ENCODE measurements at places on chromosomes 12 and 14.

DNA sequence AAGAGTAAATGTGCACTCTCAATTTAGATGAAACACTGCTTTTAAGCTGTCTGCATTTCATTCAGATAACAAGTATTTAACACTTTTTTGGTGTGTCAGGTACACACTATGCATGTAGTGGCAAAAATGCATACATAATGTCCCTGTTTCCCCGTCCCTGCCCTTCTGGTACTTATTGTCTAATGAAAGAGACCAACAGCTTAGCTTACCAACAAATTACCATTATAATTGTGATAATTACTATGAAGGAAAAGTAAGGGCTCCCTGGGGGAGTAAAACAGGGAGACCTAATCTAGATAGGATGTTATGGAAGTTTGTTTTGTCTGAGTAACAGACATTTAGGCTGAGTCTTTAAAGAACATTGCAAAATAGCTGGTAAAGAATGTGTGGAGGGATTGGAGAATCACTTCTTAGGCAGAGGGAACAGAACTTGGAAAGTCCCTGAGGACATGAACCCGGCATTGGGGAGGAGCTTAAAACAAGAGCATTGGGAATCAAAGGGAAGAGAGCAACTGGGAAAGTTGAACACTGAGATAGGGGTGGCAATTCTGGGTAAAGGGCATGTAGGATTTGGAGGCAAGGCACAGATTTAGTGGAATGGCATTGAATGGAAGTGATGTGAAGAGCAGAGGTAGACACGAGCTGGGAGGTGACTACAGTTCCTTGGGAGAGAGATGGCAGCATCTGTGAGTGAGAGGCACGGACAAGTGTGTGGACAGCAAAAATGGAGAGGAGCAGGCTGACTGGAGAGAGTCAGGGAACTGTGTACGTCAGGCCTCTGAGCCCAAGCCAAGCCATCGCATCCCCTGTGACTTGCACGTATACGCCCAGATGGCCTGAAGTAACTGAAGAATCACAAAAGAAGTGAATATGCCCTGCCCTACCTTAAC is 181.6 kb downstream of the GRIP1 start:
- DNase-seq: peak; percentile 67

DNA sequence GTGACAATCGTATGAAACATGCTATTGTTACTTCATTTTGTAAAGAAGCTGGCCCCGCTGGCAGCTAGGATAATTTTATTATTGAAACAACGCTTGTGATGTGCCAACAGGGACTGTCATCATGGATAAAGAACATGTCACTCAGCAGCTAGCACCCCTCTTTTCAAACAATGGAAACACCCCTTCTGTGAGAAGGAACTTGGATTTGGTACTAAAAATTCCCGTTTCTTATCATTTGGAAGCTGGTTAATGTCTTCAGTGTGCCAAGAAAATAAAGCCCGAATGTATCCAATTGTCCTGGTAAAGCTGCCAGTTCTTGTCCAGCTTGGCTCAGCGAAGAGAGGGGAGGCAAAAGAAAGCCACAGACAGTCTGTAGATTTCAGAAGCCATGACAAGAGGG is 186.6 kb downstream of the PHLDA1 start:
- DNase-seq: no peak

DNA sequence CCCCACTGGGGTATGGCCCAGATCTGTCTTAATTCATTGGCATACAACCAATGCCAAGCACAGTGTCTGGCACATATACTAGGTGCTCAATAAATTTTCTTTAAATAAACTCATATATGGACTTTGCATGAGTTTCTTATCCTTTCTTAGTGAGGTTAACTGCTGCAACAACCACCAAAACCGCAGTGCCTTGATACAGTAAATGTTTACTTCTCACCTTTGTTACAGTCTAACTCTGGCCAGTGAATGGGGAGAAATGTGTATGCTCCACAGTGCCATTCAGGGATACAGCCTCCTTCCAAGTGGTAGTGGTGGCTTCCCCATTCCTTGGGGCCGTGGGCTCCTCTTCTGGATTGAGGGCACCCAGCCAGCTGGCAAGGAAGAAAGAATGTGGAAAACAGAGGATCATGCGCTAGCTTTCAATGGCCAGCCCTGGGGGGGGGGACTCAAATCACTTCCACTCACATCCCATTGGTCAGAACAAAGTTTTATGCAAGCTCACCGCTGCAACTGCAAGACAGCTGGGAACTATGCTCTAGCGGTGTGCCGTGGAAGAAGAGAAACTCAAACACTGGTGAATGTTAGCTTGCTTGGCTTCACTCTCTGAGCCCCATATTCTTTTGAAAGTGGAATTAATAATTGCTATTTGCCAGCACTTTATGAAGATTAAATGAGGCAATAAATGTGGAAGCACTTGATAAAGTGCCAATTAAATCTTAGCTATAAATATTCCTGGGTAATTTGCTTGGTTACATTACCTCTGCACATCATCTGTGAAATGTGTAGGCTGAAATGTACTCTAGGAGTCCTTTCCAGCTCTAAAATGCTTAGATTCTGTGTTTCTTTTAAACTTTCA is 51.0 kb upstream of the SOCS2 start:
- no peak for DNase-seq

- DNase-seq: no peak
These were observed 226.3 kb downstream of the ERC1 start for GRCh38 chr12:1217191-1217949.

DNA sequence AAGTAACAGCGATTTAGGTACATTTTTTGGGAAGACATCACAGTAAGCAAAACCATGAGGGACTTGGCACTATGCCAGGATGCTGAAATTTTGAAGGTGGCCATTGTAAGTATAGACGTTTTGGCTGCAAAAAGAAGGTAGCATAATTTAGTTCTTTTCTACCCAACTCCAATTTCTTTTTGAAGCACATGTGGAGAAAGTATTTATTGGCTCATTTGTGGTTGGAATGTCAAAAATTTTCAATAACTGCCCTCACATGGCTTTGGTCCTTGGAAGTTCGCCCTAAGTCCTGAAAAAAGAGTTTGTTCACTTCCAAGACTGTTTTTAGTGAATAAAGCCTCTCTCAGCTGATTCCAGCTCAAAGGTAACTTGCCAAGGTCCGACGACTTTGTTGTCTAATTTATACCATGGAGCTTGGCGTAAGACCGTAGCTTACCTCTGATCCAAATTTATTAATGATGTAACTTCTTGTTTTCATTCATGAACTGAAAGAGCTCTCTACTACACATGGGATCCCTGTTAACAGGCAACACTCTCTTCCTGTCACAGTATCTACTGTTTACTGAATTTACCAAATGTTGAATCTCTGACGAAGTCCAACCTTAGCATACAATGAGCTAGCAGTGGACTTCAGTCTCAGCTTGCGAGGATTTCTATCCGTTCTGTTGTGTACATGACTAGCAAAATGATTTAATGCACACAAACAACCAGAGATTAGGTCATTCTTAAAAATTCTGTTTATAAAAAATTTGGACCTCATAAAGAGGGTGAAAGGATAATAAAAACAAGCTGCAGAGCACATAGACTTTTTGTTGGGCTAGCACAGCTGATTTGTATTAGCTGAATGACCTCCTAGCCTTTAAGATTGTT is 49.0 kb downstream of the MSRB3 start:
- no peak for DNase-seq

DNA sequence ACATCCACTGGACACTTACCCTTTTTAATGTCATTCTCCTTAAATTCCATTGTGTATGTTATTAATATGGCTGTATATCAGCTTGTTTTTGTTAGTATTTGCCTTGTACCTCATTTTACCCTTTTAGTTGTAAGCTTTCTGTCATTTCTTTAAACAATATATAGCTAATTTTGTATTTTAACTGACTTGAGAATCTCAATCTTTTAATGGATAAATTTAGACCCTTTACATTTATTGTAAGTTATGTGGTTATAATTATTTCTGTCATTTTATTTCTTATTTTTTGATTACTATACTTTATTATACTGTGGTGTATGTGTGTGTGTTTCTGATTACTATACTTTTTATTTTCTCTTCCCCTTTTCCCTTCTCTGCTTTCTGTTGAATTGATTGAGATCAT is 159.0 kb upstream of the LHX5 start:
- DNase-seq: no peak

GRCh38 chr14:50342221-50343078 is 30.3 kb downstream of the DMAC2L start:
- DNase-seq: no peak

GRCh38 chr12:88469154-88469553 is 111.1 kb downstream of the KITLG start:
- no peak for DNase-seq

DNA sequence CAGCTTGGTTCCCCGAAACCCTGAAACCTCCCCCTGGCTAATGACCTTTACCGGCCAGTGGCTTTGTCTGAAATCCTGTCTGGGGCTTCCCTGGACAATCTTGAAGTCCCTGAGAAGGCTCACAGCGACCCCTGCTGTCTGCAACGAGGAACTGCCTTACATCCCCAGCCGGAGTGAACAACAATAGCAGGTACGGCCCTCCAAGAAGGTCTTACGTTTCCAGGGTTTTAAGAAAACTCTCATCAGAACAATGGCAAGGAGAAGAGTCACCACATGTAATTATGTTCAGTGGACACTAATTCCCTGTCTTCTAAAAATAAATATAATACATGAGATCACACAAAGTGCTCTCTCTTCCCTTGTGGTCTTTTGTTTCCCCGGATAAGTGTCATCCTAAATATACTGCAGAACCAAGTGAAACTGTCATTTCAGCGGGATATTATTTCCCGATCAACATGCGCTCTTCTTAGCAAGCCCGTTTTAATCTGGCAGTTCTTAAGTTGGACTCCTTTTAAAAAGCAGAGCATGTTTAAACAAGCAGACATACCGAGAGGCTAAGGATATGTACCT is 53.3 kb downstream of the RBM19 start:
- DNase-seq: peak; percentile 33

DNA sequence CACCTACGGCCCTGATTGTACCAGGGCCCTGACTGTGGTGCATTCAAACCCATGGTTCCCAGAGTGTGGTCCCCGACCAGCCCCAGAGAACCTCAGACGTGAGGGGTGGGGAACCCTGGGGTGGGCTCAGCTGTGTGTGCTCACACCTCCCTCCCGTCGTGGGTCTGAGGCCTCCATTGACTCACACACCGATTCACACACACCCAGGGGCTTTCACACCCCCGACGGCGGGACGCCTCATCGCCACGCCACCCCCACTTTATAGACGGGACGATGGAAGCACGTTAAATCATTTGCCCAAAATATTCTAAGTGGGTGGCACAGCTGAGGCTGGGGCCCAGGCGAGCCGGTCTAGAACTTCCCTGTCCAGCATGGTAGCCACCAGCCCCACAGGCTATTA is 3.4 kb upstream of the FBRSL1 start:
- DNase-seq: no peak

- DNase-seq: no peak
These were observed 4.4 kb upstream of the P2RX4 start for GRCh38 chr12:121205491-121205890.

- no peak for DNase-seq
These were observed 95.4 kb downstream of the MYF5 start for GRCh38 chr12:80811957-80812708.

- DNase-seq: no peak
These were observed 111.8 kb downstream of the PRIMA1 start for GRCh38 chr14:93676416-93676958.
